ENCODE measurements at places on chromosomes 12 and 14.

- no peak for DNase-seq
These were observed 184.9 kb upstream of the MYL2 start for GRCh38 chr12:111105294-111105693.

GRCh38 chr14:59422069-59422881 is 42.9 kb downstream of the GPR135 start:
- DNase-seq: no peak

DNA sequence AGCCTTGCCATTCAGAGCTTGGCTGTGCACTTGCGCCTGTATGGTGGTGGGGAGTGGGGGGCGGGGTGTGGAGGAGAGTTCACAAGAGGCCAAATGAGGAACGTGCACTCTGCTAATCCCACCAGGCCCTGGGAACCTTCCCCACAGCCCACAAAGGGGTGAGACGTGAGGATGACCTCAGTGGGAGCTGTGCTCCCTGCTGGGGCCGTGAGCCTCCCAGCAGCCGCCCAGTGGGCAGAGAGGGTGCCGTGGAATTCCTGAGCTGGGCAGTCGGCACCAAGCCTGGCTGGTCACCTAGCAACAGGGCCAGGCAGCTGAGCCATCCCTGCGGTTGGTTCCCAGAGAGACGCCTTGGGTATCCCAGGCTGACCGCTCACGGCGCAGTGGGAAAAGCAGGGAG is 53.7 kb downstream of the CCNK start:
- DNase-seq: no peak

GRCh38 chr14:60654334-60654821 is 5.1 kb upstream of the SIX1 start:
- no peak for DNase-seq

DNA sequence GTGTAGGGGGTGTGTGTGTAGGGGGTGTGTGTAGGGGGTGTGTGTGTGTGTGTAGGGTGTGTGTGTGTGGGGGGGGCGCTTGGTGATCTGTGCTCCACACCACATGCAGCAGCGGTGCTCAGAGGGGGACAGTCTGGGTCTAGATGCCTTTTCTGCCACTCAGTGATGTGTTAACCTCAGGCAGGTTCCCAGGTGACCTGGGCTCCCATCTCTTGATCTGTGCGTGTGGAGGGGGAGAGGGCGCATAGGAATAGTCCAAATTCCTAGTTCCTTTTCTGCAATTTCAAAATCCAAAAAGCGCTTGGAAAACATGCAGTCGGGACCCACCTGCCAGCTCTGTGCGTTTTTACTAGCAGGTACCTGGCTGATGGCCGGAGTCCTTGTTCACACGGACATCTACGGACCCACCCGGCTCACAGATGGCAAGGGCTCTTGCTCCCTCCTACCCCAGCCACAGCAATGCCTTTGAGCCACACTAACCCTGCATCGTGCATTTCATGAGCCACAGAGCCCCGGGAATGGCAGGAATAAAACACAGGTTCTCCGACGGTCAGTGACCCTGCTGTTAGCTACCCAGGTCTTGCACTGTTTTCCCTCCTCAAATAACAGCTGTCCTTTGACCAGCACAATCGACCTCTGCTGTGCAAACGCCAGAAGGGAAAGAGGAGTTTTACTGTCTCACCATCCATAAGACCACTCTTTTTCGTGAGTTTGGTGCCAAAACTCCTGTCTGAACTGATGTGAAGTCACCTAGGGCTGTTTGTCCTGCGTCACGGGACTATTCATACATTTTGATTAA is 120.8 kb downstream of the GLT1D1 start:
- DNase-seq: no peak

DNA sequence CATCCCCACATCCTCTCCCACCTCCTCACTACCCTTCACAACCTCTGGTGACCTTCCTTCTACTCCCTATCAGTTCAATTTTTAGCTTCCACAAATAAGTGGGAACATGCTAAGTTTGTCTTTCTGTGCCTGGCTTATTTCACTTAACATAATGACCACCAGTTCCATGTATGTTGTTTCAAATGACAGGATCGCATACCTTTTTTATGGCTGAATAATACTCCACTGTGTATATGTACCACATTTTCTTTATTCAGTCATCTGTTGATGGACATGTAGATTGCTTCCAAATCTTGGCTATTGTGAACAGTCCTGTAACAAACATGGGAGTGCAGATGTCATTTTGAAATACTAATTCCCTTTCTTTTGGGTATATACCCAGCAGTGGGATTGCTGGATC is 98.7 kb downstream of the TRMT5 start:
- DNase-seq: no peak

- no peak for DNase-seq
These were observed 318.5 kb upstream of the MDGA2 start for GRCh38 chr14:47993883-47994282.

DNA sequence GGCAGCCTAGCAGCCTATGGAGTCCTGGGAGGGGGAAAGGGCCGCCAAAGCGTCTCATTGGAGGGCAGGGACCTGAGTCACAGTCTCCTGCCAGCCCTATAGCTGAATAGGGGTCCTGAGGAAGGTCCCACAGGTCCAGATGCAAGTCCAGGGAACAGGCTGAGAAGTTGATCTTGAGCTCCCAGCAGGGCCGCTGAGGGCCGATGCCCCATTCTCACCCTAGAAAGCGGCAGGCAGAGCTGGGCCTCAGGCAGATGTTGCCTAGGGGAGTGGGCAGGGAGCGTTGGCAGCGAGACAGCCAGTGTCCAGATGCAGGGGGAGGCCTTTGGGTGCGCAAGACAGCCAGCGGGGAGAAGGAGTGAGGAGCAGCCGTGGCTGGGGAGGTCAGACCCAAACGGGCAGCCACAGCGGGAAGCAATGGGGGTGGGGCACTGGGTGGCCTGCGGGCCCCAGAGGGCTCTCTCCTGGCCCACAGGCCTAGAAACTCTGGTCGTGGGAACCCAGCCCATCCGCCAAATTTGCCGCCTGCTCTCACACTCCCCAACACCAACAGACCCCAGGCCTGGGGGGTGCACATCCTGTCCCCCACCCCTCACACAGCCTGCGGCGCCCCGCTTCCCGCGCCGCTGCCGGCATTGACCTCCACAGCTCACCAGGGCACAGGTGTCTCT is 1.1 kb downstream of the HDAC7 start:
- peak; percentile 83 for DNase-seq

- DNase-seq: no peak
These were observed 40.0 kb downstream of the TSPAN9 start for GRCh38 chr12:3117144-3117581.

DNA sequence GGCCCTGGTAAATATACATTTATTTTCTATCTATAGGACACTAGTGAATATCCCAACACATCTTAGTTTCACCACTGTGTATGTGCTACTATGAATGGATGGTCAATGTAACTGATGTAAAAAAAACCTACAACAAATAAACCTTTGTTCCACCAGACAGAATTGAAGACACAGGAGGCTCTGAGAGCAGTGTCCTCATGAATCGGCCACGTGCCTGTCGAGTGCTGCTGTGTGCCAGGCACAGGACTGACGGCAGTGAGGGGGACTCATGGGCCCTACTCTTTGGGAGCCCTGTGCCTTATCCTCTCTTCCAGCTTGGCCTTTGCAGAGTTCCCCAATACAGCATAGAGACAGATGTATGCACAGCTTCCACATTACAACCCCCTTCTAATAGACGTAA is 18.2 kb downstream of the CINP start:
- DNase-seq: no peak

DNA sequence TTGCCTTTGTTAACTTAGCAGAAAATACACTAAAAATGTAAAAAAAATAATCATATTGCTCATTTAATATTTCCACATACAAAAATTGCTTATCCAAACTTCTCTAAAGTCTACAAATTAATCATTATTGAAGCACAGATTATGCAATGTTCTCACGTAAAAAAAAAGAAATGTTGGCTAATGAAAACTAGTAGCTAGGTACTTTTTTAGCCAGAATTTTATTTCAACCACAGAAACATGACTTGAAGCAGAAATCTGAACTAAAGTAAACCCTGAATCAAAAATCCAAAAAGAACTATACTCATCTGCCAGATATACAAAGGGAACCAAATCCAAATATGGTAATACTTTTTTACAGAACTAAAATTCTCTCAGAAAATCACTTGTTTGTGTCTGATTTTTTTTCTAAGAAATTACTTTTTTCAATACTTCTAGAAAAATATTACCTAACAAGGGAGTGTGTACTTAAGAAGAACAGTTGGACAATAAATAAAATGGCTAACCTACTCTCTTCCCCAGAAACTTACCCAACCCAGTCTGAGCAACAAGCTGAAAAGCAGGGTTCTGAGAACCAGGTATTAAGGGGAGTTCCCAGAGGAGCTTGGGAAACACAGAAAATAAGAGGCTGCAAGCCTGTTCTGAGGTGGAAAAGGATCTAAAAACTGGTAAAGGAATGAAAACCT is 78.4 kb upstream of the RAP1B start:
- no peak for DNase-seq

DNA sequence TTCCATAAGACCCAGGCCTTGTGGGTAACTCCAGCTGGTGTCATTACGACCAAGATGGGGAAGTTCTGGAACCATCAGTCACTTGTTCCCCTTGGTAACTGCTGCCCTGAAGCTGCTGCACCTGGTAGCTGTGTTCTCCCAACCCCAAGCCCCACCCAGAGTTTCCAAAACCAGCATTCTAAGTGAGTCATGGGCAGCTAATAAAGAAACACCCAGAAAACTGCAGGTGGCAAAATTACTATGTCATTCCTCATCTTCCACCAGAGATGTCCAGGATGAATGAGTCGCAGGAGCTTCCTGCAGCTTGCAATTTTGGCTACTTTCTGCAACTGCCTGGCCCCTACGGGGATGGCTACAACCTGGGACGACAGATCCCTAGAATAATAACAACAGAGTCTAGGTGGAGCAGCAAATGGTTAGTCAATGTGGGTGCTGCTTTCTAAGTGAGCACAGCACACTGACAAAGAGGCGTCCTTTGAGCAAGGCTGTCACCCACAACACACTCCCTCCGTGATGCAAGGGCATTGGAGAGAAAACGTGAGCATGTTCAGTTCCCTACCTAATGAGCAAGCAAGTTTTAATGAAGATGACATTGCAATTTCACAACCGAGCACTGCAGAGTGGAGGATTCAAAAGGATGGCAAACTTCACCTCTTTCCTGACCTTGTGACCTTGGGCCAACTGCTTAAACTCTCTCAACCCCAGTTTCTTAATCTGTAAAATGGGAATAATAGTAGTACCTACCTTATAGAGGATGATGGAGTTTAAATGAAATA is 301.4 kb upstream of the NOS1 start:
- DNase-seq: no peak

DNA sequence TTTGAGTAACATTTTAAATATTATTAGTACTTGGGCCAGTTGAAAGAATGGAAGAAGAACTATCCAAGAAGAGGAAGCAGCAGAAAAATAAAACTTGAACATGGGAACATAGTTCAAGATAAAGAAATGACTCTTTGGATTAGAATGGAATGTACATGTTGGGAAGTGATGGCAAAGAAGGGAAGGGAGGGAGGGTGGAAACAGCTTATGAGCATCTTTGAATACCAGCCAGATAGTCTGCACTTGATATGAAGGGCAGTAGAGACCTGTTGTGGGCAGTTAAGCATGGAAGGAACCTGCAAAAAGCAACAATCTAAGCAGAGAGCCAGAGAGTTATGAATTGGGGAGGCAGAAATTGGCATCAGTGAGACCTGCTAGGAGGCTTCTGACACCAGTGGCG is 10.0 kb upstream of the IL22 start:
- peak; percentile 15 for DNase-seq

DNA sequence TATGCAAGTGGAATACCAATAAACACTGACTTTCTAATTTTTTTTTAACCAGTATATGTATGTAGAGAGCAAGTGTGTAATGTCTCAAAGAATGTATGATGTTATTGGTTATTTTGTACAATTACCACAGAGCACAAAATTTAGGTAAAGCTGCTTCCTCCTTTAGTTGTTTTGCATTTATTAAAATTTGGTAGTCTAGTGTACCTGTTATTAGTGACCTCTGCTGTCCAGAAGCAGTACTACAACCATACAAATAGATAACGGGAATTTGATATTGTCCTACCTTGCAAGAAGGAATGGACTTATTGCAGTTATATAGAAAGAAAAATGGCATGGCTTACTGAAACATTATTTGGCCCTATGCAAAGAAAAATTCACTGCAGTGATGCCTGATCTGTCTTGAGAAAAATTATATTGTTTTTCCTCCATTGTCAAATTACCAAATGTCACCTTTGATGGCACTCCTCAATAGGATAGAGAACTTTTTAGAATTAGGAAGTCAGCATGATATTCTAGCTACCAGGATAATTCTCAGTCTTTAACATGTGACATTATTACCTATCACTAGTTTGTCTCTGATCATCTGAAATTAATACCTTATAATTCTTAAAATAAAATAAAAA is 153.9 kb upstream of the RMST start:
- DNase-seq: no peak

GRCh38 chr12:3967556-3968160 is 94.5 kb upstream of the PARP11 start:
- no peak for DNase-seq
